ENCODE measurements at places on chromosomes 7 and 10. TPM values are rescaled to one million over a fixed set of nuclear protein-coding genes. Genes with fewer than 3 reads are reported as not detected.

GRCh38 chr7:74466196-74466813 is 12.6 kb downstream of the GTF2IRD1 start:
- H3K36me3 ChIP-seq: no peaks in the 10 kb centered on the region
- H3K27me3 ChIP-seq: no peaks in the 10 kb centered on the region
- DNase-seq: no peak
- H3K4me1 ChIP-seq: peaks cover 32% of the 10 kb centered on the region

- H3K4me1 ChIP-seq: peaks cover 7% of the 10 kb centered on the region
- no peaks in the 10 kb centered on the region for H3K36me3 ChIP-seq
- H3K4me3 ChIP-seq: no peak overlapping the region
- no peak overlapping the region for H3K27ac ChIP-seq
These were observed 14.9 kb upstream of the TES start for GRCh38 chr7:116195451-116195850.

- peaks cover 19% of the 10 kb centered on the region for H3K36me3 ChIP-seq
- peak; percentile 85 for DNase-seq
- no peaks in the 10 kb centered on the region for H3K27me3 ChIP-seq
- H3K4me1 ChIP-seq: peaks cover 8% of the 10 kb centered on the region
These were observed 698.3 kb downstream of the PARD3 start for GRCh38 chr10:34116681-34117271.

DNA sequence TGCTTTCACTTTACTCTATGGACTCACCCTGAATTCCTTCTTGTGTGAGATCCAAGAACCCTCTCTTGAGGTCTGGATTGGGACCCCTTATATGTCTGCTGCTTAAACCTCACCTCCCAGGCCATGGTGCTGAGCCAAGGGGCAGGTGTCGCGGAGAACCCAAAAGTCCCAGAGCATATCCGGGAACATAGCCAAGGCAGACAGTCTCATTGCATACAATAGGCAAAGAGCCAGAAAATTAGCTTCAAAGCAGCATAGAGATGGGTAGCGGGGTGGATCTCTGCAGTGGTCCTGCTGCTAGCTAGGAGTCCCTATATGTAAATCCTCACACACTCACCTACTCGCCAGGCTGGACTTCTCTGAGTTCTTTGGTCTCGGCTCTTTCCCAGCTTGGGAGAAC is 5.5 kb downstream of the CCL24 start:
- H3K36me3 ChIP-seq: no peaks in the 10 kb centered on the region
- H3K27ac ChIP-seq: no peak overlapping the region
- no peaks in the 10 kb centered on the region for H3K27me3 ChIP-seq

GRCh38 chr10:122786269-122786668 is 59.4 kb downstream of the CUZD1 start:
- H3K4me1 ChIP-seq: no peaks in the 10 kb centered on the region
- H3K36me3 ChIP-seq: no peaks in the 10 kb centered on the region
- H3K4me3 ChIP-seq: no peak overlapping the region
- no peaks in the 10 kb centered on the region for H3K27me3 ChIP-seq
- no peak for DNase-seq
- no peak overlapping the region for H3K27ac ChIP-seq

GRCh38 chr7:103795787-103796186 is 193.7 kb downstream of the RELN start:
- H3K36me3 ChIP-seq: no peaks in the 10 kb centered on the region
- no peak overlapping the region for H3K4me3 ChIP-seq
- H3K4me1 ChIP-seq: no peaks in the 10 kb centered on the region
- no peak overlapping the region for H3K27ac ChIP-seq
- no peak for DNase-seq
- no peaks in the 10 kb centered on the region for H3K27me3 ChIP-seq

GRCh38 chr7:155360495-155361345 is 63.0 kb downstream of the INSIG1 start:
- no peaks in the 10 kb centered on the region for H3K4me1 ChIP-seq
- H3K4me3 ChIP-seq: no peak overlapping the region
- no peak overlapping the region for H3K27ac ChIP-seq
- no peaks in the 10 kb centered on the region for H3K27me3 ChIP-seq
- no peaks in the 10 kb centered on the region for H3K36me3 ChIP-seq

DNA sequence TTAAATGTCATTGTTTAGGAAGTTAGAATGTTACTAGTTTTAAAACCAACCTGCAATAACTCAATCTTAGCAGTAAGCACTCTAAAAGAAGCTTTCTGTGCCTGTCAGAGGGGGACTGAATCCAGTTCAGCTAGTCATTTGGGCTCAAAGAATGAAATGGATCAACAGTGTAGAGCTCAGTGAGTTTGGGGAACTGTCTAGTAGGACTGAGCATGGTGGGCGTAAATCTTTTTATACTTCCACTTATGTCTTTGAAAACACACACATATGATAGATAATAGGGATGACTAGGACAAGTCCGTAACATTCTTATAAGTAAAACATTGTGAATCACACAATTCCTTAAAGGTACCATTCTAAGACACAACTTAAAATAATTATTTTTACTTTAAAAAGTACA is 11.5 kb downstream of the GSAP start:
- no peak overlapping the region for H3K4me3 ChIP-seq
- peaks cover 11% of the 10 kb centered on the region for H3K4me1 ChIP-seq
- H3K36me3 ChIP-seq: no peaks in the 10 kb centered on the region
- no peak for DNase-seq

DNA sequence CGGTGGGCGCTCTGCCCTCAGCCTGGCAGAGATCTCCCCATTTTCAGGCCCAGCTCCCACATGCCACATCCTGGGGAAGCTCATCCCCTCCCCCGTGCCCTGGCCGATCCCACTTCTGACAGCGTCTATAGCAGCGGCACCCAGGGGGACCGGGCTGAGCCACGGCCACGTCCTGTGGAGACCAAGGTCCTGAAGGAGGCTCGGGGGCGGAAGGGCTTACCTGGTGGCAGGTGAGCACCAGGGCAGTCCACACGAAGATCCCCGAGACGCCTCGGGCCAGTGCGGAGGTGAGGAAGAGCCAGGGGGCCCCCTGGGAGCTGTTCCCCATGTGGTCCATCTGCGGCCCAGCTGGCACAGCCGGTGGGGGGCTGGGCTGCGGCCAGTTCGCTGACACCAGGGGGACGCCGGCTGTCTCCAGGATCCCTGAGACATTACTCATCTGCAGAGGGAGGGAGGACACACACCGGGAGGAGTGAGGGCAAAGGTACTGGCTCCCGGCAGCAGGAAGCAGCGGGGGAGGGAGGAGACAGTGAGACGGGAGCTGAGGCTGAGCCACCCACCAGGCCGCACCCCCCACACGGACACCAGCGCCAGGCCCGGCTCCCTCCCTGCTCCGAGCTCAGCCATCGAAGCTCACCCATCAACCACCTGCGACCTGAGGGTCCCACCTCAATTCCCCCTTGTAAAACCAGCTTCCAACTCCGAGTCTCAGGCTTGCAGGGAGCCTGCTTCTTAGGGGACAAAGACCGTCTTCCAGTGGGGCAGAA is 776 bp downstream of the TMEM184A start:
- DNase-seq: no peak
- H3K4me3 ChIP-seq: no peak overlapping the region
- H3K36me3 ChIP-seq: no peaks in the 10 kb centered on the region
- no peak overlapping the region for H3K27ac ChIP-seq

DNA sequence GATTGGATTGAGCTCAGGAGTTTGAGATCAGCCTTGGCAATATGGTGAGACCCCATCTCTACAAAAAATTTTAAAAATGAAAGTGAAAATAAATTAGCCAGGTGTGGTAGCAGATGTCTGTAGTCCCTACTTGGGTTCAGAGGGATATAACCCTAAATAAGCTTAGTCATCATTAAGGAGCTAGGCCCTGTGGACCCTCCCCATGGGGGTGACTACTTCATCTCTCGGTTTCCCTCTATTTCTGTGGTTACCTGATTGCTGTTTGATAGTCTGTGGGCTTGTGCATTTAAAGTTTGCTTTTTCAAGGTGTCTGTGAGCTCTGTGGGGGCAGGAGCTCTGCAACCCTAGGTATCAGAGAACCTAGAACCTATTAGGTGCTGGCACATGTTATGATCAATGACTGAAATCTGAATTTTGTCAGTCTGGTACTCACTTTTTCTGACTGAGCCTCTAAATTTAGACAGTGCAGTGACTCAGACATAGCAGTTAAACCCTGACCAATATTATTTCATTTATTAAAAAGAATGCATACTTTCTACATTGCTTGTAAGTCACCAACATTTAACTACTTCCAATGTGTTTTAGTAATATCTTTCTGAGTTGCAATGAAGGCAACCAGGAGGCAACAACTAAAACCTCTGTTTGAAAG is 8.1 kb upstream of the CUZD1 start:
- H3K27me3 ChIP-seq: no peaks in the 10 kb centered on the region
- no peak overlapping the region for H3K27ac ChIP-seq
- H3K36me3 ChIP-seq: no peaks in the 10 kb centered on the region
- DNase-seq: no peak
- H3K4me1 ChIP-seq: no peaks in the 10 kb centered on the region
- H3K4me3 ChIP-seq: no peak overlapping the region

GRCh38 chr10:127979045-127979444 is 72.1 kb downstream of the PTPRE start:
- peak overlapping the region; percentile 50 for H3K27ac ChIP-seq
- H3K4me3 ChIP-seq: no peak overlapping the region
- peaks cover 8% of the 10 kb centered on the region for H3K27me3 ChIP-seq
- peaks cover 32% of the 10 kb centered on the region for H3K4me1 ChIP-seq

DNA sequence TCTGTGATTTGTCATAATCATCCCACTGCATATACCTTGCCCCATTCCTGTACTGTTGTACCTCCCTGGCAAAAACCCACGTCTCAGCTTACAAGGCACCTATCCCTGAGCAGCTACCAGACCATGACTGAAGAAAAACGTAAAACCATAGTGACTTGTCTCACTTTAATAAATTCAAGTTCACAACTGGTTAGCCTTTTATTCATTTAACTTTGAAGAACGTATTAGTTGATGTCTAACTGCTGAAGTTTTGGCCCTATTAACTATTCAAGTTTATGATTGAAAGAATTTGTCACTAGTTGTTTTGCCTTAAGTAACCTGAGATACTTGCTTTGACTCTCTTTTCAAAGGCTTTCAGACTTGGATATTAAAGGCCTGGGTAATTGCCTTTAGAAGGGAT is 59.7 kb downstream of the GALNT11 start:
- no peaks in the 10 kb centered on the region for H3K4me1 ChIP-seq
- H3K4me3 ChIP-seq: no peak overlapping the region
- no peaks in the 10 kb centered on the region for H3K36me3 ChIP-seq

- no peak for DNase-seq
- peaks cover 60% of the 10 kb centered on the region for H3K4me1 ChIP-seq
- peaks cover 10% of the 10 kb centered on the region for H3K36me3 ChIP-seq
- H3K27me3 ChIP-seq: no peaks in the 10 kb centered on the region
- peak overlapping the region; percentile 8 for H3K4me3 ChIP-seq
These were observed 5.3 kb downstream of the COL1A2 start for GRCh38 chr7:94400022-94400421.

- H3K27me3 ChIP-seq: peaks cover 6% of the 10 kb centered on the region
- H3K4me1 ChIP-seq: peaks cover 7% of the 10 kb centered on the region
- no peak overlapping the region for H3K4me3 ChIP-seq
- no peak overlapping the region for H3K27ac ChIP-seq
- no peak for DNase-seq
- H3K36me3 ChIP-seq: no peaks in the 10 kb centered on the region
These were observed 62.7 kb upstream of the IGFBP3 start for GRCh38 chr7:45983720-45984255.

GRCh38 chr7:25633426-25634036 is 405.2 kb upstream of the NPVF start:
- no peak for DNase-seq
- H3K4me3 ChIP-seq: no peak overlapping the region
- H3K4me1 ChIP-seq: peaks cover 3% of the 10 kb centered on the region
- H3K27me3 ChIP-seq: no peaks in the 10 kb centered on the region

DNA sequence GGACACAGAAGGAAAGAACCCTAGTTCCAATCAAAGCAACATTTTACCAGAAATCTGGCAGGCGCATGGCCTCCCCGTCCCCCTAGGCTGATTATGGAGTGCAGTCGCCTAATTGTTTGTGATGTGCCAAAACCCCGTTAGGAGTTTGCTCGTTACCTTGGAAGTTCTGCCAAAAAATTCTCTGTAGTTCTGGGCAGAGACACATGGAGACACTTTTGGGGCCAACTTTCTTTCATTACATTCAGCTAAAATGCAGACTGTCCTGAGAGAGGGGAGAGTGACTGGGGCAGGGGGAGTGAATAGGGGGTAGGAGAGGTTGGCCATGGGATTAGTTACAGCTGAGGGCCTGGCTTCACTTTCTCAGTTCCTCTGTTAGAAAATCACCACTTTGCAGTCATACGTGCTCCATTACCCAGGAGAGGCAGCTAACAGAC is 158.0 kb upstream of the NPVF start:
- DNase-seq: peak; percentile 89
- H3K27me3 ChIP-seq: no peaks in the 10 kb centered on the region
- no peak overlapping the region for H3K4me3 ChIP-seq

DNA sequence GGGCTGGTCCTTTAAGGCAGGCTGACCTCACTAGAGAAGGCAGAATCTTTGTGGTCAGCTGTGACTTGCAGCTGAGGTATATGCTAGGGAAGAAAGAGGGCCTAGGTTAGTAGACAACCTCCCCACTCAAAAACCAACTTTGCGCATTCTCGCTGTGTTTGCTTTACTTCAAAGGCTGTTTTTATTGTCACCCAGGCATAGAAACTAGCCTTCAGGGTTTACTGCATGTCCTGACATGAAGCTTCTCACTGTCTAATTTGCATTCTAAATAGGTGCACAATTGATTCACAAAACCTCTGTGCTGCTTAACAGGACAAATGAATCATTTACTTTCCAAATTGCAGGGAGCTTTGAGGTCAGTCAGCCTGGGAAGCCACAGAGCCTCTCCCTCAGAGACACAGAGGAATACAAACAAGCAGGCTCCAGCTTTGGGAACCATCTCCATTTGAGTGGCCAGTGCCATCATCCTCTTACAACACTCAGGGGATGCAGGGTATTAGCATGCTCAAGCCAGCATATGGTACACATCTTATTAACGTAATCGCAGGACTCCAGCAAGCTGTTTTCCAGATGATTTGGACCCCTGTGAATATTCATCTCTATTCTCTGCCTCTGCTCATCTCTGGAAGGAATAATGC is 596.4 kb upstream of the GHITM start:
- H3K27me3 ChIP-seq: no peaks in the 10 kb centered on the region
- H3K36me3 ChIP-seq: no peaks in the 10 kb centered on the region
- H3K4me1 ChIP-seq: peaks cover 9% of the 10 kb centered on the region
- no peak for DNase-seq
- no peak overlapping the region for H3K4me3 ChIP-seq

DNA sequence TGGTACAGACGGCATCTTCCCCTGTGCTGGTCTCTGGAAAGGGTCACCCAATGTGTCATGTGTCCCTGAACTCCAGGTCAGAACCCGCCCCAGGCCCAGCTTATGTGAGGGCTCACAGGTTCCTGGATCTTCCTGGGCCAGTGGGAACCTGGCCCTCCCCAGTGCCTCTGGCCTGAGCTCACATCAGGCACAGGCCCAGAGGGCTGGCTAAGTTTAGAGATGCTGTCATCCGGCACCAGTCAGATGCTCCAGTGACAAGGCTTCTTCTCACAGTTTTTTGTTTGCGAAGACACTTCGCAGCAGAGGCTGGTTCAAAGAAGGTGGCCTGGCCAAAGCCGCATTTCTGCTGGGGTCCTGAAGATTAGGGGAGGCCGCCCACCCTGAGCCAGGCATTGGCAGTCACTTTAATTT is 11.8 kb downstream of the CAMK2B start:
- H3K36me3 ChIP-seq: no peaks in the 10 kb centered on the region
- H3K4me1 ChIP-seq: peaks cover 12% of the 10 kb centered on the region

- no peaks in the 10 kb centered on the region for H3K27me3 ChIP-seq
- DNase-seq: no peak
- peaks cover 7% of the 10 kb centered on the region for H3K4me1 ChIP-seq
- no peak overlapping the region for H3K4me3 ChIP-seq
These were observed 136.6 kb upstream of the SVIL start for GRCh38 chr10:29771376-29771775.

The C7orf57 gene
- total RNA-seq: not detected

The GPR15LG gene
- total RNA-seq: not detected

The HECTD2 gene
- total RNA-seq: 21.7 TPM

The METTL27 gene
- total RNA-seq: 0.83 TPM

The COPG2 gene
- 10.1 TPM for total RNA-seq

All from esophagus muscularis mucosa (tissue), 4 donors.